Osteoblast (primary cell): ENCODE measurements at places on chromosomes 7 and 10.

- H3K27ac ChIP-seq = no peak overlapping the region
- no peak for DNase-seq
- no peak overlapping the region for H3K4me3 ChIP-seq
- H3K27me3 ChIP-seq = no peaks in the 10 kb centered on the region
Measured at GRCh38 chr7:82325416-82325815, 118.2 kb downstream of the CACNA2D1 start.

GRCh38 chr10:110977662-110978061, 58.3 kb downstream of the SHOC2 start:
- H3K4me1 ChIP-seq = peaks cover 8% of the 10 kb centered on the region
- H3K36me3 ChIP-seq = no peaks in the 10 kb centered on the region
- DNase-seq = no peak
- H3K4me3 ChIP-seq = no peak overlapping the region
- no peaks in the 10 kb centered on the region for H3K27me3 ChIP-seq
- peak overlapping the region; percentile 6 for H3K27ac ChIP-seq

DNA sequence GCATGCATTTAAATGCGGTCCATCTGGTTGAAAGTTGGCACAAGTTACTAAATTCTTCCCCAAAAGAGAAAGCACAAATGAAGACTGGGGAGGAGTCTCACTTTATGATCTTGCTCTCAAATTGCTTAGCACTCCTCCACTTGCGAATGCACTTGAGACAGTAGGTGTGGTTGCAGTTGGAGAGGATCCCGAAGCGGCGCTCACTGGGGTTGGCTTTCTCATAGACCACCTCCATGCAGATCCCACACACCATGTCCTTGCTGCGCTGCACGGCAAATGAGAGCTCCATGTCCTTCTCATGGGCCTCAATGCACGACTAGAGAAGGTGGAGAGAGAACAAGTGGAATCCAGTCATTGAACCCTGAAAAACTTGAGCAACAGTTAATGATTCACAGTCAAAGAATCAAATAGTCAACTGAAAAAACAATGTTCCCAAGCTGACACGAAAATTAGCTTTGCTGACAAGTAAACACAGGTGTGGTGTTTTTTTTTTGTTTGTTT, 22.7 kb downstream of the MKRN1 start:
- peaks cover 46% of the 10 kb centered on the region for H3K36me3 ChIP-seq
- H3K4me3 ChIP-seq = no peak overlapping the region
- H3K4me1 ChIP-seq = no peaks in the 10 kb centered on the region

DNA sequence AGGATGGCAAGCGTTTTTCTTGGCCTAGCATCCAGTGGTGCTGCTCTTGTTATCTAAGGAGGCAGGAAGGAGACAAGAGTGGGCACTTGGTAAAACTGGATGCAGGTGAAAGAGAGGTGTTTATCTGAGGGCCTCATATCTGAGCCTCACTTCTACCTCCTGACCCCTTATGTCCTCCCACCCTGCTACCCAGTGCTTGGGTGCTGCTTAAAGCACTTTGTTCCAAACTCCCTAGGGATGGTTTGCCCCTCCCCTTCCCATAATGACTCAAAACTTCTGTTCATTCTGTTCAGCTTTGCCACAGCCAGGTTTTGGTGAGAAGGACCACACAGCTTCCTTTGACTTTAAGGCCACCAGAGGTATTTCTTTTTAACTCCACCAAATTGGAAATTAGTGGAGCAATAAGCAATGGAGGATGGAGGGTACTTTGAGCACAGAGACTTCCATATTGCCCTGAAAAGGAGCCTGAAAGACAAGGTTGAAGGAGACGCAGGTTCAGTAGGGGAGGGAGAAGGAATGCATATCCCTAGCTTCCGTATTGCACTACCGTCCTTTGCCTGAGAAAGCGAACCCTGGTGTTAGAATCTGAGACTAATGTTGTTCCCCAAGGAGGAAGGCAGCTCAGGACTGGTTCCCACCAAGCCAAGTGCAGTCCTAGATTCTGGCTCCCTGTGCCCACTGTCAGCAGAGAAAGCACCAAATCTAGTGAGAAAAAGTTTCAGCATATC, 30.1 kb downstream of the ENTPD1 start:
- no peaks in the 10 kb centered on the region for H3K27me3 ChIP-seq
- H3K36me3 ChIP-seq = no peaks in the 10 kb centered on the region
- peaks cover 13% of the 10 kb centered on the region for H3K4me1 ChIP-seq
- no peak overlapping the region for H3K4me3 ChIP-seq
- H3K27ac ChIP-seq = no peak overlapping the region

- no peaks in the 10 kb centered on the region for H3K36me3 ChIP-seq
- no peak overlapping the region for H3K4me3 ChIP-seq
- DNase-seq = peak; percentile 87
- no peaks in the 10 kb centered on the region for H3K27me3 ChIP-seq
Measured at GRCh38 chr10:26890956-26891355, 30.2 kb upstream of the ABI1 start.

DNA sequence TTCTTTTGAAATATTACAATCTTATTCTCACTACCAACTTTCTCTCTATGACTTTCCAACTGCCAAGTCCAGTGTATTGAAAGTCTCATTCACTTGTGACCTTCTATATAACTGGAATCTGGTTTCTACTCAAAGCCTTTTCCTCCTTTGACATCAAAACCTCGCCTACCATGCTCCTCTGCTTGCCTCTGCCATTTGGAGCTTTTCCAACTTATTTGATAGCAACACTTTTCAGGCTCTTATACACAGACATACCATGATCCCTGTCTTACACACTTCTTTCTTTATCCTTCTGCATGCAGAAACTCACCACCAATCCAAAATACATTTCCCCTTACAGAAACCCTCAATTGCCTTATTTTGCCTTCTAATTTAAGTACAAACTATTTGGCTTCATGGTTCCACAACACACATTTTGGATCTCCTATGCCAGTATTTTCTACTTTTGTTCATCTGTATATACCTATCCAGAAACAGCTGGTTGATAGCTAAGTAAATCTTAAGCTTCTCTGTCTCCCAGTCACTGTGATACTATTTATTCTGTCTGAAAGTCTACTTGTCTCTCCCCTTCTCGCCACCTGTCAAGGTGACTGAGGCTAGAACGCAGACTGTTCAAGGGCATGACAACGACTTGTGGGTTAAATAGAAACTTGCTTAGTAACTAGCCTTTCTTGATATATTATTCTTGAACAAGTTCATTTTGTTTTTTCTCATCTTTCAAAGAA, 22.4 kb downstream of the GNG11 start:
- peaks cover 15% of the 10 kb centered on the region for H3K4me1 ChIP-seq
- no peak overlapping the region for H3K4me3 ChIP-seq
- no peaks in the 10 kb centered on the region for H3K27me3 ChIP-seq
- no peaks in the 10 kb centered on the region for H3K36me3 ChIP-seq
- no peak for DNase-seq

GRCh38 chr10:133203652-133204195, 26.3 kb upstream of the UTF1 start:
- no peak overlapping the region for H3K4me3 ChIP-seq
- H3K27me3 ChIP-seq = no peaks in the 10 kb centered on the region
- H3K36me3 ChIP-seq = no peaks in the 10 kb centered on the region
- DNase-seq = no peak

- peaks cover 20% of the 10 kb centered on the region for H3K4me1 ChIP-seq
- peak; percentile 31 for DNase-seq
- H3K27ac ChIP-seq = peak overlapping the region; percentile 40
- no peaks in the 10 kb centered on the region for H3K27me3 ChIP-seq
Measured at GRCh38 chr7:143492799-143493739, 15.4 kb downstream of the TAS2R41 start.

DNA sequence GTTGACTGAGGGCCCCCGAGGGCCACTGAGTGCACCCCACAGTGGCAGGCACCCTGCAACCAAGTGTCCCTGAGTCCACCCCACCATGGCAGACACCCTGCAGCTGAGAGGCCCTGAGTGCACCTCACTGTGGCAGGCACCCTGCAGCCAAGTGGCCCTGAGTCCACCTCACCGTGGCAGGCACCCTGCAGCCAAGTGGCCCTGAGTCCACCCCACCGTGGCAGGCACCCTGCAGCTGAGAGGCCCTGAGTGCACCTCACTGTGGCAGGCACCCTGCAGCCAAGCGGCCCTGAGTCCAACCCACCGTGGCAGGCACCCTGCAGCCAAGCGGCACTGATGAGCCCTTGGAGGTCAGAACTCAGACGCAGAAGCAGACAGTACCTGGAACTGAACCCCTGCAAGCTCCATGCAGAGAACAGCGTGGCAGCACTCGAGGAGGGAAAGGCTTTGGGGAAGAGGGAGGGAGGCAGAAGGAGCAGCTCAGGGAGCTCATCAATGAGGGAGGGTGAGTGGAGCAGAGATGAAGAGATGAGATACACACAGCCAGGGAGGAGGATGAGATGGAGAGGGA, 156.5 kb downstream of the WDR37 start:
- H3K27ac ChIP-seq = no peak overlapping the region
- no peaks in the 10 kb centered on the region for H3K27me3 ChIP-seq
- H3K4me3 ChIP-seq = no peak overlapping the region
- H3K4me1 ChIP-seq = no peaks in the 10 kb centered on the region
- H3K36me3 ChIP-seq = no peaks in the 10 kb centered on the region

DNA sequence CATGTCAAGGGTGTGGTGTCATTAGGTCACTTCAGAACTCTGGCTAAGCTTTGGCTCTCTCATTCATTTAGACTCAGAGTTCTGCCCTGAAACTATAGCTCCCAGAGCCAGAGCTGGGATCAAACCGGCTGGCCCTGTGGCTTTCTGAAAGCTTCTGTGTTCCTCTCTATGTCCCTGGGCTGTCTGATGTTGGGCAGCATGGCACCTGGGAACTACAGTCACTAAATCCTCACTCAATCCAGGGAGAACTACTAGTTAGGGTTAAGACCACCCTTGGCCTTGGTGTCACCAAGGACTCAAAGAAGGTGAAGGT, 13.2 kb downstream of the ATG9B start:
- DNase-seq = peak; percentile 86
- no peak overlapping the region for H3K27ac ChIP-seq
- H3K27me3 ChIP-seq = peaks cover 6% of the 10 kb centered on the region
- H3K36me3 ChIP-seq = no peaks in the 10 kb centered on the region
- peaks cover 9% of the 10 kb centered on the region for H3K4me1 ChIP-seq

GRCh38 chr10:130013335-130014262, 49.5 kb upstream of the EBF3 start:
- DNase-seq = no peak
- H3K36me3 ChIP-seq = no peaks in the 10 kb centered on the region
- H3K27ac ChIP-seq = no peak overlapping the region
- H3K4me1 ChIP-seq = peaks cover under 1% of the 10 kb centered on the region

DNA sequence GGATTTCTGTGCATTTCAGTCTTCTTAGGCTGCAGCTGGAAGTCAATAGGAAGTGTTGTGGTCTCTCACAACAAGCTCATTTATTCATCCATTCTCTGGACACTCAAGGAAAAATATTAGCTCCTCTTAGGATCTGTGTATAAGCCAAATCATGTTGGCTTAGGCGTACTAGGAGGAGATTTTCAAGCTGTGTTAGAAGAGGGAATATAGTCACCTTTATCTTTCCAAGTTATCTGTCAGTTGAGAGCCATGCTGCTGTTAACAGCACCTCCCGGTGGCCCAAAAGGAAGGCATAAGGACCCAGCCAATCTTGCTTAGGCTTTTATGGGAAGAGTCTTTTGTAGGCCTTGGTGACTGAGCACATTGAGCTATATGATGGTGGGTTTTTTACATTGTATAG, 220.0 kb downstream of the LRMDA start:
- no peak overlapping the region for H3K4me3 ChIP-seq
- peaks cover 21% of the 10 kb centered on the region for H3K4me1 ChIP-seq
- no peaks in the 10 kb centered on the region for H3K36me3 ChIP-seq
- no peak for DNase-seq
- no peak overlapping the region for H3K27ac ChIP-seq

DNA sequence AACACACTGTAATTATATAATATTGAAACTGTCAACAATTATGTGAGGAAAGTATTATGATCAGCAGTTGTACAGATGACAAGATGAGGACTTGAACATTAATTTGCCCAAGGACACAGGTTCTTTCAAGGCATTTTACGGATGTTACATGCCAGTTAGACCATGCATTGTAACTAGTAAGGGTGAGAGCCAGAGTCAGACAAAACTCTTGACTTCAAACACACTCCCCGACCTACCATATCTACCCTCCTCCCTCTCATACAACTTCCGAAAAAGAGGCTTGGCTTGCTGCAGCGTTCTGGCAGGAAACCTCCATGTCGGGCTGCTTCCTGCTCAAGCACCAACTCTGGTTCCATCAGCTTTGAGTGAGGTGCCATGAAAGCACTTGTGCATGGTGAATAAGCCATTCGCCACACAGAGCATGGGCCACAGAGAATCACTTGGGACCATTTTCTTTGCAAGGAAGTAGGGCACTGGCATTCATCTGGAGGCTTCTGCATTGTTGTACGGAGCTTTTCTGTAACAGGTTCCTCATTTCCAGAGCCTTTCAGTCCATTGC, 53.2 kb downstream of the FOXI2 start:
- DNase-seq = no peak
- no peaks in the 10 kb centered on the region for H3K27me3 ChIP-seq
- no peaks in the 10 kb centered on the region for H3K4me1 ChIP-seq
- H3K27ac ChIP-seq = no peak overlapping the region
- no peak overlapping the region for H3K4me3 ChIP-seq

- H3K27ac ChIP-seq = no peak overlapping the region
- H3K4me3 ChIP-seq = no peak overlapping the region
- no peaks in the 10 kb centered on the region for H3K4me1 ChIP-seq
- H3K36me3 ChIP-seq = no peaks in the 10 kb centered on the region
- DNase-seq = no peak
- no peaks in the 10 kb centered on the region for H3K27me3 ChIP-seq
Measured at GRCh38 chr7:12102126-12102525, 109.0 kb upstream of the TMEM106B start.

- no peak for DNase-seq
- no peak overlapping the region for H3K27ac ChIP-seq
- H3K27me3 ChIP-seq = no peaks in the 10 kb centered on the region
- no peaks in the 10 kb centered on the region for H3K4me1 ChIP-seq
- H3K4me3 ChIP-seq = no peak overlapping the region
Measured at GRCh38 chr7:102864958-102865357, 47.8 kb upstream of the LRRC17 start.

GRCh38 chr7:23956772-23957576, 247.0 kb downstream of the STK31 start:
- H3K4me1 ChIP-seq = no peaks in the 10 kb centered on the region
- no peaks in the 10 kb centered on the region for H3K36me3 ChIP-seq
- no peak overlapping the region for H3K27ac ChIP-seq
- no peak for DNase-seq
- no peaks in the 10 kb centered on the region for H3K27me3 ChIP-seq
- no peak overlapping the region for H3K4me3 ChIP-seq

- DNase-seq = no peak
- no peak overlapping the region for H3K4me3 ChIP-seq
- H3K27me3 ChIP-seq = no peaks in the 10 kb centered on the region
- H3K27ac ChIP-seq = no peak overlapping the region
Measured at GRCh38 chr7:139713061-139713460, 64.7 kb downstream of the HIPK2 start.

- H3K27me3 ChIP-seq = no peaks in the 10 kb centered on the region
- no peak for DNase-seq
- H3K4me1 ChIP-seq = no peaks in the 10 kb centered on the region
Measured at GRCh38 chr7:124009321-124009720, 23.5 kb downstream of the TMEM229A start.
